Stimulated activated CD8-positive, alpha-beta memory T cell treated with anti-CD3 and anti-CD28 coated beads, Interleukin-4, amount 100 ng/mL, for 1 hour (primary cell): ENCODE measurements at places on chromosomes 3 and 15.

GRCh38 chr15:27327467-27328025 lies 356.6 kb downstream of the GABRG3 start:
- no peak for DNase-seq

- no peak for DNase-seq
Observed at GRCh38 chr3:41985018-41985417, 23.1 kb upstream of the ULK4 start.

GRCh38 chr3:23219552-23219951 lies 16.4 kb downstream of the UBE2E2 start:
- DNase-seq, result no peak

GRCh38 chr3:116432795-116433194 lies 12.5 kb downstream of the LSAMP start:
- no peak for DNase-seq

- no peak for DNase-seq
Observed at GRCh38 chr15:38069511-38070011, 135.1 kb downstream of the TMCO5A start.

DNA sequence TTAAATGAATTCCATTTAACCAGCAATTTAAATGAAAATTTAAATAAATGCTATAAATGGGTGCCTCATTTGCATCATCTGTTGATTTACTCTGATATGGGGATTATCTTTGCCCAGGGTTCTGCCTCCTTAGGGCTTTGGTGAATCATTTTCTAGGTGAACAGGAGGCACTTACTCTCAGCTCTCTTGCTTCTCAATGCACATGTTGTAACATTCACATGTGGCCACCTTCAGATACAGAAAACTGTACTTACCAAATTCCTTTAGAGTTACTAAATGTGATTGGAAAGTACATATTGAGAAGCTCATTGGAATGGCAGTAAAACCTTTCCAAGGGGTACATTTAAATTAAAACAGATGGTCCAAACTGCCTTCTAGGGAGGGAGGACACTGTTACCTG lies 20.8 kb downstream of the GADL1 start:
- no peak for DNase-seq

- DNase-seq, result no peak
Observed at GRCh38 chr15:75098404-75098803, 75.0 kb downstream of the PPCDC start.
